Forelimb muscle (tissue), 1 donor: ENCODE measurements at places on chromosomes 1 and 21.

DNA sequence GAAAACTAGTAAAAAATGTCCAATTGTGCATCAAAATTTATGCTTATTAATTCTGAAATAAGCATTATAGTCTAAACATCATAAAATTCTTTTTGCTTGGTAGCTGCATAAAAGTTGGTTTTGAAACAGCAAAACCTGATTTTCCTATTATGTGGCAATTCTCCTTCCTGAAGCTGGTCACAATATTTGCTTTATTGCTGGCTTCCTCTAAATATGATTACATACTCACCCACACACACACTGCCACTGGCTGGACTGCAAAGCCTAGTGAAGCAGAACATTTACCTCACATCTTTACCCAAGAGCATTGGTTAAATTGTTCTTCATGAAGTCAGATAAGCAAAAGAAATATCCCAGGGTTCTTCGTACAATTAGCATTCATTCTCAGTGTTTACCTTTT lies 103.0 kb downstream of the NR5A2 start:
- no peak for DNase-seq

GRCh38 chr1:206923009-206923960 lies 1.5 kb upstream of the FCMR start:
- DNase-seq: no peak

DNA sequence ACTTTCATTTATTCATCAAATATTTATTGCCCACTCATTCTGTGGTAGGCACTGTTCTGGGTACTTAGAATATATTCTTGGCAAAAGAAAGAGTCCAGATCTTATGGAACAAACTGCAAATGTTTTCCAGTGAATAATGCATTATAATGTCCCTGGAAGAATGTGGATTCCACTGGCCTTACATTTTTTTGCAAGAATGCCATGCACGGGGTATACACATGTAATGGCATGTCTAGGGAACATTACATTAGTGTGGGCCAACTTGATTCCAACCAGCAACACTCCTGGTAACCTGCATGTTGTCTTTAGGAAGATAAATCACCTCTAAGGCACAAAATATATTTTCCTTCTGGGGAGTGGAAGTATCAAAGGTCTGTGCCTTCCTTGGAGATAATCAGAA lies 33.0 kb upstream of the IFI44L start:
- no peak for DNase-seq

GRCh38 chr1:14976256-14976655 lies 177.3 kb upstream of the TMEM51 start:
- no peak for DNase-seq

- DNase-seq: no peak
These were observed 15.0 kb upstream of the SARS1 start for GRCh38 chr1:109198745-109199144.
